ENCODE measurements at places on chromosomes 12 and 14.

DNA sequence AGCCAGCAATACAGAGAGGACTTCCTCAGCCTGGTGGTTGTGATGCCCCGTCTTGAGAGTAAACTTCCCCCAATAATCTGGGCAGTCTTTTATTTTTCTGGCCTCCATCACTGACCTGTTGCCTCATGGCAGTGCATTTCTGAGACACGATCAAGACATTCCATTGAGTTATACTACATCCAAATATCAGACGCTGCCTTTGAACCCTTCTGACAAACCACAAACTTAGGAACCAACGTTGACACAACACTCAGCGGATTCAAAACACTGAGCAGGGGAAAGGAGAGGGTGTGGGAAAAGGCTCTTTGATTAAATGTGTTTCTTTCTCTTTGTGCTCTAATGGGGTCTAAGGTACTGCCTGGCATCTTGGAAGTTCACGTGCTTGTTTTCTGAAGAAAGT lies 100.7 kb upstream of the TBX5 start:
- no peak for DNase-seq

DNA sequence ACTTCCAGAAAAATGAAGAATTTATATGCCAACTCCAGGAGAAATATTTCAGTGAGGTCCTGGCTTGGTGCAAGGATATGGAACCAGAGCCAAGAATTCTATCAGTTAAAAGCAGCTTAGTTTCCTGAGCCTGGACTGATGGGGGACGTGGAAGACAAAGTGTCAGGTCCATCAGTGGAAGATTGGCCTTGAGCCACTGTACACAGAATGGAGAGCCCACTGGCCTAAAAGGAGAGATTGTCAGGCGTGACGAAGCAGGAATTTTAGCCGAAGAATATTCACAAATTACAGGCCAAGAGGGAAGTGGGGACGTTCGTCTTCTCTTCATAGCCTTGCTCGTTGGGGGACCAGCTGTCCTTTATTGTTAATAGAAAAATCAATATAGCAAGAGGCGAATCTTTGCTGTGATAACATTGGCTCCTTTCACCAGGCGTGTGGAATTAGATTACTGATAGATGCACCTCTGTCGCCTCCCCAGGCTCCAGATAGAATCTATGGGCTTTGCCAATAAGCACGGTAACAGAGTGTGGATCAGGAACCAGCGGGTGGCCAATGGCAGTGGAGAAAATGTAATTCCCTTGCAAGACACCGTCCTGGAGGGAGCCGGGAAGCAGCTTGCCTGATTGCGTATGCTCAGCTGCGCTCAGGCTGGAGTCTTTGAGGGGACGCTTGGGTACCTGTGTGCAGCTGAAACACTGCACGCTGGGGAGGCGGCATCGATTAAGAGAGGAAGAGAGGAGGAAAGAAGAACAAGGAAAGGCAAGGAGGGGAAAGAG lies 56.4 kb downstream of the TMEM132C start:
- no peak for DNase-seq

DNA sequence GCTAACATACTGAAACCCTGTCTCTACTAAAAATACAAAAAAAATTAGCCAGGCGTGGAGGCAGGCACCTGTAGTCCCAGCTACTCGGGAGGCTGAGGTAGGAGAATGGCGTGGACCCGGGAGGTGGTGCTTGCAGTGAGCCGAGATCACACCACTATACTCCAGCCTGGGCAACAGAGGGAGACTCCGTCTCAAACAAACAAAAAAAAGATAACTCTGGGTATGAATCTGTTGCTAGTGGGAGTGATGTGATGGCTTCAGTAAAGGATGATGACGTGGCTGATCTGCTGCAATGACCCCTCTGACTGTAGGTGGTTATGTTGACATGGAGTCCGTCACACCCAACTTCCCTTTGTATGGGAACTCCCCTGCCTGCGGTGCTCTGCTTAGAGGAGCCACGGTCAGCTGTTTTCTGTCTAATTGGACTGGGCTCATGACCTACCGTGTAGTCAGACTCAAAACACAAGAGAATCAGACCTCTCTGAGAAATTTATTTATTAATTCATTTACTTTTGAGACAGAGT lies 59.1 kb upstream of the MED13L start:
- no peak for DNase-seq

DNA sequence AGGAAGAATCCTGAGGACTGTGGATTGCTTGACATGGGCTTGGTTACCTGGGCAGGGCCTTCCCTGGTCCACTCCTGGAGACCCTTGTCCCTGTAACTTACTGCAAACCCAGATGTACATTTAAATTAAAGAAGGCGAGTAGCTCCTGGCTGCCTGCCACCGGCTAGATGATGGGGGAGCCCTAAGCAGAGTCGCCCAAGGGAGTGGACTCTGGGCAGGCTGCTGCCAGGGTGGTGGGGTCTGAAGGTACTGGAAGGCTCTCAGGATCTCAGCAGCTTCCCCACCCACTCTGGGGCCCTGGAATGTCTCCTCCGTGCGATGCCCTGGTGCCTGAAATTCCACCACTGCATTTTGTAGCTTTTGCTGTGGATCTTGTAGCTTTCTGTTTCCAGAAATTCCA lies 74.7 kb downstream of the FBXL14 start:
- no peak for DNase-seq

- no peak for DNase-seq
Observed at GRCh38 chr14:100706200-100706599, 20.5 kb upstream of the DLK1 start.

GRCh38 chr12:3302401-3303041 lies 188.5 kb upstream of the PRMT8 start:
- no peak for DNase-seq

- no peak for DNase-seq
Observed at GRCh38 chr12:116122628-116123027, 154.9 kb downstream of the MED13L start.

- DNase-seq, result no peak
Observed at GRCh38 chr14:22497144-22497423, 91.9 kb downstream of the DAD1 start.

- no peak for DNase-seq
Observed at GRCh38 chr12:26340649-26341048, 145.3 kb downstream of the SSPN start.

DNA sequence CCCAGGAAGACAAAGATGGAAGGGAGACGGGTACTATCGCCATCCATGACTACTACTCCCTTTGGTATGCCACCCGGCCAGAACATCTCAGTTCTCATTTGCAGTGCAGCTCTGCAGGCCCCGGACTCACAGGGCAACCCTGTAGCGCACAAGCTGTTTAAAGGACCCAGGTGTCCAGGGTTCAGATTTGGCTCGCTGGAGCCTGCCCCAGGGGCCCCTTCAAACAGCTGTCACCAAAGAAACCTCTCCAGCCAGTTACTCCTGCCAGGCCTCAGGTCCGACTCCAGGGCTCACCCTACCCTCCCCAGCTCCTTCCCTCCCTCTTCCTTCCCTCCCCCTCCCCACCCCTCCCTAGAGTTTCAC lies 5.5 kb upstream of the CHD4 start:
- DNase-seq, result no peak

- DNase-seq, result no peak
Observed at GRCh38 chr14:81709681-81710080, 176.0 kb upstream of the SEL1L start.

DNA sequence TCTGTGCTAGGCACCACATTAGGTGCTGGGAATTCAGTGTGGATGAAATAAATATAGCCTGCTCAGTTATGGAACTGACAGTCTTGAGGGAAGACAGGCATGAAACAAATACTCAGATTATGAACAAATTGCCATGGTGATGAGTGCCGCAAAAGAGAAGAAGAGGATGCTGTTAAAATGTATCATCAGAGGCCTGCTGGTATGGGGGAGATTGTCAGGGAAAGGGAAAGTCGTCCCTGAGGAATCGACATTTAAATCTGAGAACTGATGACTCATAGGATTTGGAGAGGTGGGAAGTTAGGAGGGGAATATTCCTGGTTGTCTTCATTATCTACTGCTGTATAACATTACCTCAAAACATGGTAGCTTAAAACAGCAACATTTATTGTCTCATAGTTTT lies 42.0 kb downstream of the PPP1R36 start:
- DNase-seq, result no peak

DNA sequence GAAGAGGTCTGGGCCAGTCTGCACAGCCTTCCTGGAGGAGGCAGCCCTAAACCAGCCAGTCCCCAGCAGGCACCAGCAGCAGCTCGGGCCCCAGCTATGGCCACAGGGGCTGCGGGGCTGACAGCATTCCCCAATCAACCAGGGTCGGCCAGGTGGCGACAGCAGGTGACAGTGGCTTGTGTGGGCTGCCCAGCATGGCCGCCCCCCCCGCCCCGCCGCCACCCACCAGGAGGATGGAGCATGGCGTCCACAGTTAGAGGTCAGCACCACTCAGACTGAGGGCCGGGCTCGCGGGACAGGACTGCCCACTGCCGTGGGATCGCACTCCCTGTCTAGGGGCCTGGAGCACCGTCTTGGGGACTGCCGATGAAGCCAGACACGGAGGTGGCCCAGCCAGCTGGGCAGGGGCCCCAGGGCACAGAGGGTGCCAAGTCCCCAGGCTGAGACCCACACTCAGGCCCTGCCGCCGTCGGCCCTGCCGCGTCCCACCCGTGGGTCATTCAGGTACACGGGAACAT lies 15.0 kb downstream of the AKT1 start:
- no peak for DNase-seq

- no peak for DNase-seq
Observed at GRCh38 chr12:21144309-21144708, 13.3 kb downstream of the SLCO1B1 start.

GRCh38 chr12:3225154-3225795 lies 148.1 kb downstream of the TSPAN9 start:
- no peak for DNase-seq

DNA sequence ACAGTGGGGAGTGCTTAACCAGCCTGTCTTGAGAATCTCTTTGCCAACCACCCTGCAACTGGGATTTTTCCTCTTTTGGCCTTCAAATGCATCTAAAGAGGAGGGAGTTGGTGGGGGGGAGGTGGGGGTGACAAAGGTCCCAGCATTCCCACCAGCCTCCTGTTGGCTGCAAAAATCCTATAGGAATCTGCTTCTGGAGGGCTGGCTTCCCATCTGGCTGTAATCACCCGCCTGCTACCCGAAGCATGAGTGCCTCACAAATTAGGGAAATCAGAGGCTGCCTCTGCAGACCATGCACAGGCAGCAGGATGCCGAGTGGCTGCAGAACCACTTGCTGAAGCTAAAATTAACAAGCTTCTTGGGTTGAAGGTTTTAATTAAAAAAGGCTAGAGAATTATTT lies 73.9 kb upstream of the WSCD2 start:
- no peak for DNase-seq

DNA sequence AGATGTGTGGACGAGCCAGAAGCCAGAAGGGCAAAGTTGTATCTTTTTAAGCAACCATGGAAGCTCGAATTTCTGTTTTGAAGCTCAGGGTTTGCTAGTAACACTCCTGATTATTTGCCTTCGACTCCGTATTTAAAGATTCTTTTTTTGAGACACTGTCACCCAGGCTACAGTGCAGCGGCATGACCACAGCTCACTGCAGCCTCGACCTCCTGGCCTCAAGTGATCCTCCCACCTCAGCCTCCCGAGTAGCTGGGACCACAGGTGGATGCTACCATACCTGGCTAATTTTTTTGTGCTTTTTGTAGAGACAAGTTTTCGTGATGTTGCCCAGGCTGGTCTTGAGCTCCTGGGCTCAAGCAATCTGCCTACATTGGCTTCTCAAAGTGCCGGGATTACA lies 18.7 kb upstream of the OASL start:
- no peak for DNase-seq

DNA sequence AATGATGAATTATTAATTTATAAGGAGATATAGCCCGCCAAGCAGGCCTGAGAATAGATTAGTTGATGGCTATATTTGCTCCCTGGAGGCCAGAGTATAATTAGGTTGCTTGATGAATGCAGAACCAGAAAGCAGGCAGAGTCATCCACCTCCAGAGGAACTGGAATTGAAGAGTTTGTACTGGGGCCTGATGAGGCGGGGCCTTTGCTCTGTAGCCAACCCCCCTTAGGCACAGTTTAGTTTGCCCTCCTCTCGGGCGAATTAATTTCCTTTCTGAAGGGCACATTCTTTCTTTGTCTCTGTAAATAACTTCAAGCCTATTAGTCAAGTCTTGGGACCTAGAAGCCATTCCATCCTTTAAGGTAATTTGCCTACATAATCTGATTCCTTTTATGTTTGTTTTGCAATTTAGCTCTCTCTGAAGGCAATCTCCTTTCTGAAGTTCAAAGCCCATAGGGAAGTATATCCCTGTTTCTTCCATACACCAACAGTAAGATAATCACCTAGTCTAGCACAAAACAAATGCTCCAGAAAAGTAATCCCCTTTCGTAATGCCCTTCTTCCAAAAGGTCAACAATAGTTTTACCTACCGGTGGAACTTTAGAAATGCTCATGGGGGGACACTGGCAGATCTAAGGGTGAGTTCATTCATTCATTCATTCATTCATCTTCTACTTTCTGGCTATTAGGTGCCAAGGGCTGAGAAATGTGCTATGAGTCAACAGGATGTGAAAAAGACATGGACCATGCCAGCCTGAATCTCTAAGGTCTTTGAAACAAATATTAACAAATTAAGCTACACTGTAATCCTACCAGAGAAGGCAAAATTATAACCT lies 84.8 kb upstream of the NUDT4 start:
- DNase-seq, result no peak

GRCh38 chr12:51196547-51196946 lies 21.3 kb downstream of the POU6F1 start:
- DNase-seq, result no peak

- no peak for DNase-seq
Observed at GRCh38 chr14:50736932-50737419, 68.9 kb upstream of the SAV1 start.

GRCh38 chr12:115461401-115461800 lies 777.4 kb upstream of the TBX3 start:
- DNase-seq, result no peak

- DNase-seq, result no peak
Observed at GRCh38 chr12:64530566-64530965, 78.6 kb downstream of the TBK1 start.

DNA sequence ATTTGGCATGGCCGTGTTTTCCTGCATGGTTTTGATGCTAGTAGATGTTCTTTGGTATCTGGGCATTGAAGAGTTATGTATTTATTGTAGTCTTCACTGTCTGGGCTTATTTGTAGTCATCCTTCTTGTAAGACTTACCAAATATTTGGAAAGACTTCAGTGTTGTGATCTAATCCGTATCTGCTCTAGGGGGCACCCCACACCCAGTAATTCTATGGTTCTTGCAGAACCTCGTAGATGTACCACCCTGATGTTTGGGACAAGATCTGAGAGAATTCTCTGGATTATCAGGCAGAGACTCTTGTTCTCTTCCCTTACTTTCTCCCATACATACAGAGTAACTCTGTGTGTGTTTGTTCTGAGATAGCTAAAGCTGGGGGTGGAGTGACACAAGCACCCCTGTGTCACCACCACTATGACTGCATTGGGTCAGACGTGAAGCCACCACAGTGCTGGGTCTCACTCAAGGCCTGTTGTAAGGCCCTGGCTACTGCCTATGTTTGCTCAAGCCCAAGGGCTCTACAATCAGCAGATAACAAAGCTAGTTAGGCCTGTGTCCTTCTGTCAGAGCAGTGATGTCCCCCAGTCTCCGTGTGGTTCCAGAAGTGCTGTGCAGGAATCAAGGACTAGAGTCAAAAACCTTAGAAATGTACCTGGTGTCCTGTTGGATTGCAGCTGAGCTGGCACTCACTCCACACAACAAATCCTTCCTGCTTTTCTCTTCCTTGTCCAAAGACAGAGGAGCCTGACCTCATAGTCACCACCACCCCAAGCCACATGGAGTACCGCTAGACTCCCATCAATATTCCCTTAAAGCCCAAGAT lies 9.6 kb downstream of the RDH16 start:
- DNase-seq, result no peak
